ENCODE measurements at places on chromosomes 3 and 15. TPM values are rescaled to one million over a fixed set of nuclear protein-coding genes. Genes with fewer than 3 reads are reported as not detected.

DNA sequence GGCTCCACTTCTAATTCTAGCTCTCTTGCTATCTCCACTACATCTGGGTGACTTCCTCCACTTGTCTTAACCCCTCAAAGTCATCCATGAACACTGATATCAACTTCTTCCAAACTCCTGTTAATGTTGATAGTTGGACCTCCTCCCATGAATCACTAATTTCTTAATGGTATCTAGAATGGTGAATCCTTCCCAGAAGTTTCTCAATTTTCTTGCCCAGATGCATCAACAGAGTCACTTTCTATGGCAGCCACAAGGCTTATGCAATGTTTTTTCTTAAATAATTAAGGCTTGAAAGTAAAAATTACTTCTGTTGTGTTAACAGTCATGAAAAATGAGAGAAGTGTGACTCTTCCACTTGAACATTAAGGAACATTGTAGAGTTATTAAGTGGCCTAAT is 164.3 kb downstream of the PCCB start:
- DNase-seq, result no peak

DNA sequence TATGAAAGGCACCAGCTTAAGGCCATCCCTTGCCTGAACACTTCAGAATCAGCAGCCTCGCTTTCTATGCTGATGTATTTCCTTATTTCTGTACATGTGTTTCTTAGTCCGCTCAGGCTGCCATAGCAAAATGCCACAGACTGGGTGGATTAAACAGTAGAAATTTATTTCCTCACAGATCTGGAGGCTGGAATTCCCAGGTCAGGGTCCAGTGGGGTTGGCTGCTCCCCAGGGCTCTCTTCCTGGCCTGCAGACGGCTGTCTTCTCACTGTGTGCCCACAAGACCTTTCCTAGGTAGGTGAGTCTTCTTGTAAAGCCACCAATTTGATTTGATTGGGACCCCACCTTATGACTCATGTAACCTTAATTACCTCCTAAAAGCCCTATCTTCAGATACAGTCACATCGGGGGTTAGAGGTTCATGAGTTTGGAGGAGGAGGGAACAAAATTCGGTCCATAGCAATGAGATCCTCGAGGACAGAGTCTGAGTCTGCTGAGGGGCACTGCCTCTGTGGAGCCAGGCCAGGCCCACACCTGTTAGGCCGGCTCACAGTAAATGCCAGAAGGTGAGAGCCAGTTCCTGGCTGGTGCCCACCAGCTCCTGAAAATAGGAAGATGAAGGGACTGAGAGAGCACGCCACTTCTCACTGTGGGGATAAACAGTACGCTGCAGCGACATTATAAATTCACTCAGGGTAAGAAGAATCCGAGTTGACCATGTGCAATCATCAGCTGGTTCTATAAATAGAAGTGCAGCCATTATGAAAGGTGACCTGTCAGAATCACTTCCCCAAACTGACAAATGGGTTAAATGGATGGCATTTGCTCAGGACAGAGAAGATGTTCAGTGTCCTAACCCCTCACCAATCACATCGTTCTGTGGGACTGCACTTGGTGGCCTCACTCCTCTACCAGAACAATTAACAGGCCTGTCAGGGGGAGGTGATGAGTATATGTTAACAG is 41.1 kb downstream of the CTXND1 start:
- DNase-seq, result no peak

GRCh38 chr15:41975669-41976068 is 3.3 kb upstream of the EHD4 start:
- no peak for DNase-seq

DNA sequence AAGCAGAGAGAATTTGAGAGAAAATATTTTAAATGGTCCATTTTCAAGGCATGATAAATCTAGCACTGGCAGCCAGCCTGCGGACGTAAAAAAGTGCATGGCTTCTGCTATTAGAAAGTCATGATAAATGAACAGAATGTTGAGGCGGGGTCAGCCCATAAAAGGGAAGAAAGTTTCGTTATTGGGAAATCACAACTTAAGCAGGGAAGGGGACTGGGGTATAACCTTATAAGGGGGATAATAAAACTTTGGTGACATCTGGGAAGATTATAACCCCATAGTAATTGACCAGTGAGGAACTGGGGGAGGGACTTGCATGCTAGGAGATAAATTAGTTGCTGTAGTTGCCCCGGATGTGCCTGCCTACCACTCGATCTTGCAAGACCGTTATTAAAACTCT is 88.4 kb upstream of the PLSCR4 start:
- DNase-seq, result peak; percentile 16

GRCh38 chr15:38299216-38299615 is 46.6 kb downstream of the SPRED1 start:
- DNase-seq, result peak; percentile 52

The CATSPER2 gene
- total RNA-seq, result 0.10 TPM

The SATB1 gene
- total RNA-seq, result 0.89 TPM

GRCh38 chr3:70072180-70072579 is 72.6 kb downstream of the SAMMSON start:
- no peak for DNase-seq

DNA sequence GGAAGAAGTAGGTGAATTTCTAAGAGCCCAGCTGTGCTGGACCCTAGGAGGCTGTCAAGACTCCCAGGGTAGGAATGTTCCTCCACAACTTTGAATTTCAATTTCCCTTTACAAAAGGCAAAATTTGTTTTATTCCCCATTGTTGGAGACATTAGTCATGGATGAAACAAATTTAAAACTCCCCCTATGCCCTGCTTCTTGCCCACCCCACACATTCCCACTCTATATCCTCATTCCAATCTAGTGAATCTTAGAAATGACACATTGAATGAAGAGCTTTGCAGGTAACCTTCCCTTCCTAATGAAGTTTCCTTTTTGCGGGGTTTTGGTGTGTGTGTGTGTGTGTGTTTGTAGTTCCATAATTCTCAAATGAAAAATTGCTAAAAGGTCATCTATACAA is 72.6 kb downstream of the CCNL1 start:
- DNase-seq, result peak; percentile 76
